Natural killer cell treated with Interleukin-12 subunit alpha and Interleukin-12 subunit beta and Interleukin-15 and Interleukin-18, amount 100 ng/mL, for 72 hours (primary cell): ENCODE measurements at places on chromosomes 2 and 18. TPM values are rescaled to one million over a fixed set of nuclear protein-coding genes. Genes with fewer than 3 reads are reported as not detected.
A peak's percentile ranks its signal among the peaks of the same experiment; 100 is the strongest.

DNA sequence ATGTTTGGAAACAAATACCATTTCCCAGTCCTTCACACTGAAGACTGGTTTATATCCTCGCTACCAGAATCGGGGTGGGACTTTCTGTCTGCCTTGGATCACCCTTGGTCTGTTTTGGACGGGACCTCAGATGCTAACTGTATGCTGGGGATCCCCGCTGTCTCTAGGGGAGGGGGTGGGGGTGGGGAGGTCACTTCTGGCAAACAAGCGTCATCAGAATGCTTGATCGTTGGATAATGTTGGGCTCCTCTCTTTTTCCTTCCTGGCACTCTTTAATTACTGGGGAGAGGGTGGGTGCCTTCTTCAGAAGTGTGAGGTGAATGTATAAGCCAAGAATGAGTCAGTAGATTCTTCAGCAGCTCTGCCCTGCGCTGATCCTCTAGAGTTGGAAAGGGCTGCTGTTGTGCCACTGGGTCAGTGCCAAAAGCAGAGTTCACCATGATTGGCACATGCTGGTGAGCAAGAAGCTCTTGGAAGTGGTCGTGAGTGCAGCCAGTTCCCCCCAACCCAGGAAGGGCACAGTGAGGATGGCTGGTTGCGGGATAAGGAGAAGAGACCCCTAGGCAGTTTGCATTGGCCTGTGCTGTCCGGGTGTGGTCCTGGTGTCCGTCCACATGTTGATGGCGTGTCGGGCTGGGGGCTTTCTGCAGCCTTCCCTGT is 32.2 kb downstream of the DGKD start:
- peaks cover 6% of the 10 kb centered on the region for H3K36me3 ChIP-seq
- H3K4me3 ChIP-seq: peak overlapping the region; percentile 69
- peaks cover 66% of the 10 kb centered on the region for H3K4me1 ChIP-seq
- peak overlapping the region; percentile 82 for H3K27ac ChIP-seq

SEMA4C gene
- total RNA-seq: 18.0 TPM

DNA sequence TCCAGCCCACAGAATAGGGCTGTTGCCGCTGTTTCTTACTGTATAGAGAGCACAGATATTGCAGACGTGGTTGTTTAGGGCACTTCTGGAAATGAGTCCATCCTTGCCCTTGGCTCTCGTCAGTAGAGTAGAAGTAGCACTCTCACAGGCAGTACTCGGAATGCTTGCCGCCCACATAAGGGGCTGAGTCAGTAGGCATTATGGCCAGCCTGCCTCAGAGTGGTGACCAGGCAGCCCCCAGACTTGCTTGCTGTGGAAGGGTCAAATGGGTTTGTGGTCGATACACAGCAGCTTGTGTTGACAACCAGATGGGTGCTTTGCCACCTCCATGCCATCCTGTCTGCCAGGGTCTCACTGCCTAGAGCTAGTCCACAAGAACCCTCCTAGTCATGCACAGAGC is 38.7 kb downstream of the PLEKHB2 start:
- no peaks in the 10 kb centered on the region for H3K27me3 ChIP-seq
- no peak overlapping the region for H3K4me3 ChIP-seq
- no peak for DNase-seq
- no peak overlapping the region for H3K27ac ChIP-seq
- H3K36me3 ChIP-seq: peaks cover 25% of the 10 kb centered on the region

- no peak overlapping the region for H3K4me3 ChIP-seq
- H3K27ac ChIP-seq: no peak overlapping the region
- peaks cover 10% of the 10 kb centered on the region for H3K27me3 ChIP-seq
- DNase-seq: no peak
Observed at GRCh38 chr2:128633501-128633900, 314.8 kb upstream of the HS6ST1 start.

- no peaks in the 10 kb centered on the region for H3K27me3 ChIP-seq
- no peaks in the 10 kb centered on the region for H3K4me1 ChIP-seq
- DNase-seq: no peak
- no peaks in the 10 kb centered on the region for H3K36me3 ChIP-seq
- no peak overlapping the region for H3K27ac ChIP-seq
Observed at GRCh38 chr18:28584731-28585130, 407.8 kb upstream of the CDH2 start.

C2orf80 gene
- total RNA-seq: not detected

CYBRD1 gene
- total RNA-seq: 0.78 TPM

GRCh38 chr2:25617948-25618646 is 55.3 kb downstream of the DTNB start:
- no peaks in the 10 kb centered on the region for H3K36me3 ChIP-seq
- H3K4me1 ChIP-seq: no peaks in the 10 kb centered on the region
- no peak for DNase-seq
- no peak overlapping the region for H3K4me3 ChIP-seq
- H3K27ac ChIP-seq: no peak overlapping the region

DNA sequence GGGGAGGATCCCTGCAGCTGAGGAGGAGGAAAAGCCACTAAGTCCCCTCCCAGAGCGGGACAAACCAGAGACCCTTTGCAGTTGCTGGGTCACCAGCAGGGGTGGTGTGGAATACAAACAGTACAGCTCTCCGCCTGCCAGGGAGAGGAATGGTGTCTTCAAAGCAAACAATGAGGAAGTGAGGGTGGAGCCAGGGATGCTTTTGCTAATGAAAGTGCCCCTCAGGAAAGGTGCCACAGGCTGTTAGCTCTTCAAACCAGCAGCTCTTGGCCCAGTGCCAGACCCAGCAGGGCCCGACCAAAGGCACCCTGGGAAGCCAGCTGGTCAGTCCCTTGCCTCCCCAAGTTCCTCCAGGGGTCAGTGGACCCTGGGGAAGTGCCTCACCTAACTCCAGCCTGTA is 102.8 kb downstream of the HIBCH start:
- H3K27me3 ChIP-seq: no peaks in the 10 kb centered on the region
- no peak overlapping the region for H3K27ac ChIP-seq
- peaks cover 24% of the 10 kb centered on the region for H3K4me1 ChIP-seq
- H3K36me3 ChIP-seq: no peaks in the 10 kb centered on the region
- H3K4me3 ChIP-seq: no peak overlapping the region

GPR35 gene
- 7.6 TPM for total RNA-seq

DNA sequence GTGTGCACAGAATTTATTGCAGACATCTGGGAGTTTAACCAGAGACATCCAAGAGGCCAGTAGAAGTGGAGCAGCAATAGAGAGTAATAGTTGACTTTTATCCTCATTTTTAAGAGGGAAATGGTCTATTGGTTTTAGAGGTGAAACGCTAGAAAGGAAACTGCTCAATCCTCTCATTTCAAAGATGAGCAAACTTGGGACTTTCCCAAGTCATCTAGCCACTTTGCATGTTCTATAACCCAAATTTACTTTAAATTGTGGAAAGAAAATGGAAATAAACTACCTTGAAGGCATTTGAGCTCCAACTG is 601.7 kb downstream of the ARHGAP15 start:
- peak overlapping the region; percentile 80 for H3K4me3 ChIP-seq
- peak overlapping the region; percentile 96 for H3K27ac ChIP-seq
- no peaks in the 10 kb centered on the region for H3K27me3 ChIP-seq
- H3K36me3 ChIP-seq: peaks cover 10% of the 10 kb centered on the region
- peaks cover 26% of the 10 kb centered on the region for H3K4me1 ChIP-seq

ZNF804A gene
- not detected for total RNA-seq
